DMS153 (cell line): ENCODE measurements at places on chromosomes 7 and 10.

DNA sequence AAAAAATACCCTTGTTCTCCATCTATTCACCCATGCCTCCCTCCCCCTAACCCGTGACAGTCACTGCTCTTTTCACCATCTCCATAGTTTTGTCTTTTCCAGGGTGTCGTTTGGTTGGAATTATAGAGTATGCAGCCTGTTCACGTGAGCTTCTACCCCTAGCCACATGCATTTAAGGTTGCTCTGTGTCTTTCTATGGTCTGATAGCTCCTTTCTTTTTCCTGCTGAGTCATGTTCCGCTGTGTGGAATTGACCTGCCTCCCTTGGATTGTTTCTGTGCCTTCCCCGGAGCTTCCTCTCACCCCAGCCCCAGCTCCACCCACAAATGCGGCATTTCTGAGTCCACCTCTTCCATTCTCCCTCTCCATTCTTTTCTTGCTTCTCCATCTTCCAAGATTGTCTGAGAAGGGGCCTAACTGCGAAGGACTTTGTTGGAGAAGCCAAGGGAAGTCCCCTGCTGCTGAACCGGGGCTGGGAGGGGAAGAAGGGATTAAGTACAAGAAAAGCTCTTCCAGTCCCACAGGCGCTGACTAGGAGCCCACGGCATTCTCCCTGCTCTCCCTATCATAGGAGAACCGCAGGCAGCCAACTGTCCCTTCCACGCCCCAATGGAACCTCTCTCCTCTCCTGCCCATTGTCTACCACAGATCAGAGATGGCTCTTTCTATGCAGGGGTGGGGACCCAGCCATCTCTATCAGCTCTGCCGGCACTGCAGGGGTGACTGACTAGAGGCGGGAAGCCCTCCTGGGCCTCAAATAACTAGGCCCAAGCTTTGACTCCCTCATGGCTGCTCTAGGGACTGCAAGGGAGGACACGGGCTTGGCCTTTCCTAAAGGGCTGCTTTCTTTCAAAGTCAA is 87.5 kb upstream of the ANLN start:
- DNase-seq, result no peak

- no peak for DNase-seq
These were observed 9.9 kb upstream of the SPAG6 start for GRCh38 chr10:22335173-22335933.

DNA sequence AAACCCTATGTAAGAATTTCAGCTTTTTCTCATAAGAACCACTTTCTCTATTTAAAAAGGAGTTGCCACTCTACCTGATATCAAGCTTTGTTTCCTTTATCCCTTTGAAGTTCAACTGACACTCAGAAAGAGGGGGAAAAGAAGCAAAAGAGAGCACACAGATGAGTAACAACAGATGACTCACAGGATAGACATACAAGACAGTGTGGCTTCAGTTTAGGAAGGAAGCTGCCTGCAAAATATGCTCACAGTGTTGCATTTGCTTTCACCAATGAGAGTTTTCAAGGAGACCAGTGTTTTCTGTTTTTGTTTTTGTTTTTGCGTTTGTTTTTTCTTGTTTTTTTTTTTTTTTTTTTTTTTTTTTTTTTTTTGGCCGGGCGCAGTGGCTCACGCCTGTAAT is 1181.6 kb downstream of the DNAJB9 start:
- DNase-seq, result no peak

DNA sequence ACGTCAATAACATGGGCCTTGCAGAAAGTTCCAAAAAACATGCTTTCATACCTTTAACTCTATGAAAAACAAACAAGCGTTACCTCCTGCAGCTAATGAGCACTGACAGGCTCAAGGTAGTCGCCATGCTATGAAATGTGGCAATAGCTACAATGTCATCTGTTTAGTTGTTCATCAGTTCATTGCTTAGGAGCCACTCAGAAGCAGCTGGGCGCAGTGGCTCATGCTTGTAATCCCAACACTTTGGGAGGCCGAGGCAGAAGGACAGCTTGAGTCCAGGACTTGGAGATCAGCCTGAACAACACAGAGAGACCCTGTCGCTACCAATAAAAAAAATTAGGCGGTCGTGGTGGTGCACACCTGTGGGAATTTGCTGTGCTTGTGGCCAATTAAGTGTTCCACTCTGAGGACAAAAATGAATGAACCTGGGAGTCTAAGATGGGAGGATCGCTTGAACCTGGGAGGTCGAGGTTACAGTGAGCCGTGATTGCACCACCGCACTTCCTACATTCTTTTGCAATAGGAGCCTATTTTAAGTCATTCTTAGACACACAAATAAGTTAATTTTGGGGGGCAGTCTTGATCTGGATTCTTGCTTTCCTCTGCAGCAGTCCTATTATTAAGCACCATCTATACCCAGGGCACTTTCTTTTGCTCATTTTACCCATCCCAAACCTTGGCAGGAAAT is 276.2 kb upstream of the KLF14 start:
- DNase-seq, result no peak

DNA sequence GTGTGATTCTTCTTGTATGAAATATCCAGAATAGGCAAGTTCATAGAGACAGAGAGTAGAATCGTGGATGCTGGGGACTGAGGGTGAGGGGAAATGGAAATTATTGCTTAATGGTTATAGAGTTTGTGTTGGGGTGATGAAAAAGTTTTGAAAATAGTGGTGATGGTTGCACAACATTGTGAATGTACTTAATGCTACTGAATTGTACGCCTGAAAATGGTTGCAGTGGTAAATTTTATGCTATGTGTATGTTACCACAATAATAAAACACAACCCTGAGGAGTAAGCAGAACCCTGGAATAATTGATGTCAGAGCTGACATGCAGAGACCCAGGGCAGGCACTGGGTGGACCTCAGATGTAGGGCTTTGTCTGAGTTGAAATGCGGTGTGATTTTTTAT is 57.6 kb downstream of the TACR2 start:
- DNase-seq, result no peak

- no peak for DNase-seq
These were observed 402.6 kb downstream of the SORCS1 start for GRCh38 chr10:106761906-106762305.

DNA sequence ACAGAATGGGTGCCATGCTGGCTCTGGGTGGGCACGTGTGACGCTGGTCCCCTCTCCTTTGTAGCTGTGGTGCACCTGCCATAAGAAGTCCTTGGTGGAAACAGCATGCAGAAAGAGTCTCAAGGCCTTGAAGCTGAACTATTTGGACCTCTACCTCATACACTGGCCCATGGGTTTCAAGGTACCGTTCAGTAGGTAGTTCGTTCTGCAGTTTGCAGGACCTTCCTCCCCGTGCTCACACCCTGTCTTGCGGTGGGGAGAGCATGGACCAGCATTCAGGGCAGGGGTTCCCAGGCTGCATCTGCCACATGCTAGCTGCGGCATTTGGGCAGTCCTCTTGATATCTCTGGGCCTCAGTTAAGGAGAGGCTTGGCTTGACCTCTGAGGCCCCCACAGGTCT is 7.3 kb downstream of the AKR1E2 start:
- DNase-seq, result no peak

DNA sequence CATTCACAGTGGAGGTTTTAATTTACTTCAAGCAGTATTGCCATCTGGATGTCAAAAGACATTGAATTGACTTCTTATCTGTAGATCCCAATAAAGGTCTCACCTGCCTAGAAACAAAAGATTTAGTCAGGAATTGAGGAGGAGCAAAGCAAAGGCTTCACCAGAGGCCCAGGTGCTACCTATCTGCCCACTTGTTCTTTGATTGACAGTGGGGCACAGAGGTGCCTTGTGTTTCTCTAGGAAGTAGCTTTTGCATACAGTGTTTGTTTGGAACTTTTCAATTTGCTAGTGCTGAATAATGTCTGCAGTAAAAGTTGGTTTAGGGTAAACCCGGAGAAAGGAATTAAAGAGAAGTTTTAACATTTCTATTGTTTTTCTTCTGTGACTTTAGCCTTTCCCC is 40.4 kb downstream of the AUTS2 start:
- DNase-seq, result no peak

DNA sequence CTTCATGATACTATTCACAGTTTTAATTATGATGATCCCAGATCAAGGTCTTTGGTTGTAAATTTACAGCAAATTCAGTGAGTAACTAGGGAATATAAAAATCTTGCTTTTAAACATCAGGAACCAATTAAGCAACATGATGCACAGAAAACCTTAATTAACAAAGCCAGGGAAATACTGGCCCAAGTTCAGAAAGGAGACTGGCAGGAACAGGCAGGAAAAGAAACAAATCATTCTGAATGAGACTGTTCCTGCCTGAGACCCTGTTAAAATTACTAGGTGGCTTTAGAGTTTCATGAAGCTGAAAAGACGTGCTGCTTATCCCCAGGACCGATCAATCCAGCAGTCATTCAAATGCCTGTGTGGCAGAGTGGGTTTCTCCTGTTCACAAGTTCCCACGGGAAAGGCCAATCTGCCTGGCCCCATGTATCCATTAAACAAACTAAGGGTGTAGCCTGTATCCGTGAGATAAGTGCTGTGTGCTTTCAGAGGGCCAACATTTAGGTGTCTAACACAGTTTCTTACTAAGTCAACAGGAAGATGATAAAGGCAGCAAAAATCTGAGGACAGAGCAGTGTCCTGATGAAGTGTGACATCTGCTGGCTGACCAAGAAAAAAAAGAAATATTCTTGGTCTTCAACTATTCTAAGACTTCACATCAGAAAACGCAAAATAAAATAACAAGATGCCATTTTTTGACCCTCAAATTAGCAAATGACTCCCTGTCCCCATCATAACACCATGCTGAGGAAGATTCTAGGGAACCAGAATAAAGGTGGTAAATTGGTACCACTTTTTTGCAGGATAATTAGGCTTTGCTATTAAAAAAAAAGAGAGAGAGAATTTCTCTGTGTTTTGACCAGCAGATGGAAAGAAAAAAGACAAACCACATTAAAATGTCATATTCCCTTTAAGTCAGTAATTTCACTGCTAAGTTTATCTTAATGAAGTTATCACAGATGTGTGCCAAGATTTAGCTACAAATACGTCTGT is 34.2 kb downstream of the PUS7 start:
- peak; percentile 18 for DNase-seq

DNA sequence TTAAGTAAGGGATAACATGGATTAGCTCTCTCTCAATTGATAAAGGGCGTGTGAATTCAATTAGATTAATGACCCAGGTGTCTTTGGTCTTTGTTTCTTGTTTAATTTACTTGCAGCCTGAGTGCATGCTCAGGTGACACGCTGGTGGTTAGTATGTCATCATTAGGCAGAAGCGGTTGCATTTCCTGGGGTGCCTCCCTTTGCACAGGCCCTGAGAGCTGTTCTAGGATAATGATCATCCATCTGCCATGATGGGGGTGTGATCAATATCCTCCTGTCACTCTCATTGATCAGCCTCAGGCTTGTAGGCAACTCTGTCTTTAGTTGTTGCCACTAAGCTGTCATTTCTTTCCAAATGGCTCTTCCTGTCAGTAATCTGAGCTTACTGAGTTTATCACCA is 99.6 kb upstream of the NPS start:
- DNase-seq, result peak; percentile 48

GRCh38 chr10:84427903-84428650 is 99.7 kb downstream of the CCSER2 start:
- no peak for DNase-seq

DNA sequence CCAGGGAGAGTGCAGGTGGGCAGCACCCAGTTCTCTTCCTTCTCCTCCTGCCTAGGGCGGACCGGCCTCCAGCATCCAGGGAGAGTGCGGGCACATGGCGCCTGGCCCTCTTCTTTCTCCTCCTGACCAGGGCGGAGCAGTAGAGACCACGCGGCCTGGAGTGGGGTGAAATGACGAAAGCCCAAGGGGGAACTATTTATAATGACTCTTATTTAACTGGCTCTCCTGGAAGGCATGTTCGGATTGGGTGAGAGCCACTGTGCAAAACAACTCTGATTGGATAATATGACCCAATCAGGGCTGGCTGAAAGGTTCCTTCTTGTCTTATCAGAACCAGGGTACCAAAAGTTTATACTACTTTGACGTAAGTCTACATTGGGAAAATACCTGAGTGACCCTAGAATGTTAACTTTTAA is 63.1 kb downstream of the ZNF37A start:
- no peak for DNase-seq

DNA sequence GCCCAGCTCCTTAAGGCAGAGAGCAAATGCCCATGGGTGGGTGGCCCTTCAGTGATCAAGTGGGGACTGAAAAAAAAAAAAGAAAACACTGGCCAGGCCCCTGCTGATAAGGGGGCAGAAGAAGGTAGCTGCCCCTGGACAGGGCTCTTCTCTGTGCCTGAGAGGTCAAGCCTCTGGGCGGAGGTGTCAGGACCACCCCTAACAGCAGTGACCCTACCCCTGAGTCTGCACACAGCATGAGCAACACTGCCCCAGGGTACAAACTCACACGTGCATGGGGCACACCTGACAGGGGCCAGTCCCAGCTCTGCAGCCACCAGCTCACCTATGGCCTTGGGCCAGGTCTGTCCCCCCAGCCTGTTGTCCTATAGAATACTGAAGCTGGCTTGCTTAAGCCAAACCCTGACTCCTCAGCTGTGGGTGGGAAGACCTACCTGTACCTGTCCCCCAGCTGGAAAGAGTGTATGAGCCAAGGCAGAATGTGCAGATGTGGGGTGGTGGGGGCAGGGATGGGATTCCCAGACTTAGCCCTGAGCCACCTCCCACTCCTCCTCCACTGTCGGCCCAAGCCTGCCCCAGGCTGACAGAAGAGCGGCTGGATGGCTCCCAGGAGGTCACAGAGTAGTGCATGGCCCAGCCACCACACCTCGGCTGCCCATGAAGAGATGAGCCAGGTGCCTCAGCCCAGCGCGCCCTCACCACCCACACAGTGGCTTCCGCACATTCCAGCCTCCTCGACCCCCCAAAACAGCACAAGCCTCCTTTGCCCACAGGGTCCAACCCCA is 23.7 kb downstream of the KCNH2 start:
- no peak for DNase-seq

DNA sequence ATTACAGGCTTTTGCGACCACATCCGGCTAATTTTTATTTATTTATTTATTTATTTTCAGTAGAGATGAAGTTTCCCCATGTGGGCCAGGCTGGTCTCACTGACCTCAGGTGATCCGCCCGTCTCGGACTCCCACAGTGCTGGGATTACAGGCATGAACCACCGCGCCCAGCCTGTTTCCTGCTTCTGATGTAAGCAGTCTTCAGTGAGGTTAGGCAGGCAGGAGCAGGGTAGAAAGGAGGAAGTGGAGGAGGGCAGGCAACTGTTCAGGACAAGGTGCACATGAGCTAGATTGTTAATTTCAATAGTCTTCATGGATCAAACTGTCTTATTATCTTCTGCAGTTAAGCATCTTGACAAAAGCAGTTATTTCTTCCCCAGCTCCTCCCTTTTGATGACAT is 605.0 kb downstream of the CCSER2 start:
- DNase-seq, result no peak
